ENCODE measurements at places on chromosomes 11 and 22.

- DNase-seq: no peak
Observed at GRCh38 chr11:33321422-33321821, 64.2 kb downstream of the HIPK3 start.

DNA sequence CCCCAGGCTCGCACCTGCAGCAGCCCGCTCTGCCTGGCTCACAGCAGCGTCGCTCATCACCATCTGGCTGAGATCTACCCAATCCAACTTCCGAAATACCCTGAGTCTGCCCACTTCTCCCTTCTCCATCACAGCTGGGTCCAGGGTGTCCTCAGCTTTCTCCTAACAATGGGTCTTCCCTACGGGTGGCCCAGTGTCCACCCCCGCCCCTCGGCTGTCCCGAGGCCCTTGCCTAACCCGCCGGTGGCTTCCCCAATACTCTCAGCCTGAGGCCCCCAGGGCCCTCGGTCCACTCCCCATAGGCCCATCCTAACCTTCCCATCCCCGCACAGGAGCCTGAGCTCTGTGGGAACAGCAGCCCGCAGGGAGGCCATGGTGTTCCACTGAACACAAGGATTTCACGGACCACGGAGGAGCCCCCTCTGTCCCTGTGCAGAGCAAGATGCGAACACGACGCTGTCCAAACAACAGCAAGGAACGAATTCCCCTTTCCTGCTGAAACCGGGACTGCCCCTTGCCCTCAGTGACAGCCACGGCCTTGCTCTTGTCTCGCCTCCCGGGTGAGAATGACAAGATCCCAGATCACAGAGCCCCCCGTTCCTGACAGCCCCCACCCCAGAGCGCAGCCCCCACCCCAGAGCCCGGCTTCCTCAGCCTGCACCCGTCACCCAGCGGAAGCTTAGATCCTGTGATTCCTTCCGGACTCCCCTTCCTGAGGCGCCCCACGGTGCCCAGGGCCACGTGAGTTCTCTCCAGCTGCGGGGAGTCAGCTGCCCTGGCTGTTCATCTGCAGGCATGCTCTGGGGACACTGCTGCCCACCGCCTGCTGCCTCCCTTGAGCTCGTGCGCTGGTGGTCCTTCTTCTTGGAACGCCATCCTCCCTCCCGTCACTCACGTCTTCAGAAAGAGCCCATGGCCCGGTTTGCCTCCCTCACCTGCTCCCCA is 48.8 kb upstream of the CARS1 start:
- DNase-seq: peak; percentile 4

GRCh38 chr11:95586155-95586554 is 203.4 kb downstream of the FAM76B start:
- no peak for DNase-seq

DNA sequence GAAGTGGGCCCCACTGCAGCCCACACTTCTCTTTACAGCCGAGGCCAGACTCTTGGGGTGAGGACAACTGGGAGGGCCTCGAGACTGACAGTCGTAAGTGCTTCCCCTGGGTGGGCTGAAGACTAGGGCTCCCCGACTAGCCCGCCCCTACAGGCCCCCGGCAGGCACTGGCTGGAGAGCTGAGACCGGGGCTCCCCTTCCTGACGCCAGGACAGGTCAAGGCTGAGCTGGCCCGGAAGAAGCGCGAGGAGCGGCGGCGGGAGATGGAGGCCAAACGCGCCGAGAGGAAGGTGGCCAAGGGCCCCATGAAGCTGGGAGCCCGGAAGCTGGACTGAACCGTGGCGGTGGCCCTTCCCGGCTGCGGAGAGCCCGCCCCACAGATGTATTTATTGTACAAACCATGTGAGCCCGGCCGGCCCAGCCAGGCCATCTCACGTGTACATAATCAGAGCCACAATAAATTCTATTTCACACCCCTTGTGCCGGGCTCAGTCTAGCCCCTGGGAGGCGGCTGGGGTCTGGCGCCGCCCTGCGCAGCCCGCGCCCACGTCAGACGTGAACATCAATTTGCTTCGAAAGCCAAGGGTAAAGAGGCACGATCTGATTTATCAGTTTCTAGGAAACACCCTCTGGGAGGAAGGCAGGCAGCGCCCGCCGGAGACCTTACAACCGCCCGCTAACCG is 13.5 kb downstream of the SCYL1 start:
- DNase-seq: no peak

- DNase-seq: no peak
Observed at GRCh38 chr11:119346605-119347004, at the start of gene MFRP. Gene MFRP (minus strand): TSS chr11:119346705. CDS start chr11:119346513, 192 bp downstream.

- no peak for DNase-seq
Observed at GRCh38 chr11:3836903-3837302, 3.9 kb downstream of the RHOG start.

DNA sequence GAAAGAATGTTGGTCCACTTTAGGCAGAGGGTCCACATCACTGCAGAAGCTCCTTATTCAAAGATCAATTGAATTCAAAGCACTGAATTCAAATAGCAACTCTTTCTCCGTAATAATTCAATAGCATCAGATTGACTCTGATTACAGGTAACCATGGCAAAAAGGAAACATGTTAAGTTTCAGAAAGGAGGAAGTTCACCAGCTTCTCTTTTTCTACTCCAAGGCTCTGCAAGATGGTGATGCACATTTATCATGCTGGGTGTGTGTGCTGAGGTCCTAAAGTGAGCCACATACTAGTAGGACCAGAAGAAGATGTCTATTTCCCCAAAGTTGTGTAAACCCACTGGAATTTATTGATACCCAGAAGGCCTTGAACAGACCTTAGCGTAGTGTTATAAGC is 18.0 kb upstream of the DRD2 start:
- no peak for DNase-seq

DNA sequence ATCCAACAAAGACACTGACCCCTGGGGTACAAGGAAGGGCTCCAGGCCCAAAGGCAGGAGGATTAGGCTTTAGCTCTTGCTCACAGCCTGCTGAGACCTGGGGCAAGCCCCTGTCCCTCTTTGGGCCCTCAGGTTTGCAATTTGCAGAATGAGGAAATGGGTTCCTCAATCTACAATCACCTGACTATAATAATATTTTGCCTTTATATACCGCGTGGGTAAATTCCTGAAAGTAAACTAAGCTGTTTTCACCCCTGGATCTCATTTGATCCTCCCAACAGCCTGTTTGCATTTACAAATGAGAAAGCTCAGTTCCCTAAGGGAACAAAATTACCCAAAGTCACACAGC is 797 bp downstream of the STARD10 start:
- no peak for DNase-seq

DNA sequence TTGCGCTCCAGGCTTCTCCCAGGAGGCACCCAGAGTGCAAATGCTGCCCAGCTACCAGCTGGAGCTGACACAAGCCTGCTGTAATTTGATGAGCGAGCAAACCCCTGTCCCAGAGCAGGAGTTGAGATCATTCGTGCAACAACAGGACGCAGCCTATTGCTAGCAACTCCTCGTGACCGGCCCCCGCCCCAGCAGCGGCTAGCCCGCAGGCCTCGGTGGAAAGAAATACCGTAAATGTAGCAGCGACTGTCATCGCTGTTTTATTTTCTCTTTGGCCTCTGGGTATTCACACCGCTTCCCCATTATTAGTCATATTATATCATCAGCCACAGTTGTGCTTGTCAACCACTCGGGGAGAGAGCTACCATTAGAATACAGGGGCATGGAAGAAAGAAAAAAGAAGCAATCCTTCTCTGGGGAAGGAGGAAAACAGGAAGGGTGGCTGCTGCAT is 59.2 kb upstream of the ATXN10 start:
- no peak for DNase-seq

DNA sequence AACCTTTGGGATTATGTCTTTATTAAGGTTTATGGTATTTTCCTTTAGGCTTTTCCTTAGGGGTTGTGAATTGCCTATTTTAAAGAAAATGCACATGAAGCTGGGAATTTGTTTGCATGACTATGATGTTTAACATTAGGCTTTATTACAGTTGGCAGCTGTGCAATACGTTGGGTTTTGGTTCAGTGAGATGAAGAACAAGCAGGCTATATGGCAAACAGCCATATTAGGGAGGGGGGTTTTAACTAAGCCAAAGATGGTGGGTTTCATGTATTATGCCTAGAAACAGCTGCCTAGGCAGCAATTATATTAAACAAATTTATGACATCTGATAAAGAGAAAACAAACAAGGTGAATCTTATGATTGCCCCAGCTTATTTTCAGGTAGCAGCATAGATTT is 880.8 kb downstream of the FAM181B start:
- no peak for DNase-seq

DNA sequence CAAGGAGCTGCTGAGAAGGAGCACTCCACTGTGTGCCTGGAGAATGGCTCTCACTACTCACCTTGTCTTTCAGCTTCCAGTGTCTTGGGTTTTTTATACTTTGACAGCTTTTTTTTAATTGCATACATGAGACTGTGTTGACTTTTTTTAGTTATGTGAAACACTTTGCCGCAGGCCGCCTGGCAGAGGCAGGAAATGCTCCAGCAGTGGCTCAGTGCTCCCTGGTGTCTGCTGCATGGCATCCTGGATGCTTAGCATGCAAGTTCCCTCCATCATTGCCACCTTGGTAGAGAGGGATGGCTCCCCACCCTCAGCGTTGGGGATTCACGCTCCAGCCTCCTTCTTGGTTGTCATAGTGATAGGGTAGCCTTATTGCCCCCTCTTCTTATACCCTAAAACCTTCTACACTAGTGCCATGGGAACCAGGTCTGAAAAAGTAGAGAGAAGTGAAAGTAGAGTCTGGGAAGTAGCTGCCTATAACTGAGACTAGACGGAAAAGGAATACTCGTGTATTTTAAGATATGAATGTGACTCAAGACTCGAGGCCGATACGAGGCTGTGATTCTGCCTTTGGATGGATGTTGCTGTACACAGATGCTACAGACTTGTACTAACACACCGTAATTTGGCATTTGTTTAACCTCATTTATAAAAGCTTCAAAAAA is 72.6 kb downstream of the NCAPD3 start:
- no peak for DNase-seq

GRCh38 chr11:96215110-96215782 is 127.7 kb downstream of the MAML2 start:
- DNase-seq: no peak
